ENCODE measurements at places on chromosomes 16 and 17.

GRCh38 chr16:74813109-74813641 lies 38.6 kb upstream of the FA2H start:
- no peak for DNase-seq
- peaks cover 9% of the 10 kb centered on the region for H3K4me1 ChIP-seq
- no peak overlapping the region for H3K4me3 ChIP-seq

- no peaks in the 10 kb centered on the region for H3K27me3 ChIP-seq
- no peak for DNase-seq
- peaks cover 26% of the 10 kb centered on the region for H3K4me1 ChIP-seq
- peaks cover 25% of the 10 kb centered on the region for H3K36me3 ChIP-seq
Measured at GRCh38 chr17:78868391-78868790, 27.8 kb upstream of the USP36 start.

DNA sequence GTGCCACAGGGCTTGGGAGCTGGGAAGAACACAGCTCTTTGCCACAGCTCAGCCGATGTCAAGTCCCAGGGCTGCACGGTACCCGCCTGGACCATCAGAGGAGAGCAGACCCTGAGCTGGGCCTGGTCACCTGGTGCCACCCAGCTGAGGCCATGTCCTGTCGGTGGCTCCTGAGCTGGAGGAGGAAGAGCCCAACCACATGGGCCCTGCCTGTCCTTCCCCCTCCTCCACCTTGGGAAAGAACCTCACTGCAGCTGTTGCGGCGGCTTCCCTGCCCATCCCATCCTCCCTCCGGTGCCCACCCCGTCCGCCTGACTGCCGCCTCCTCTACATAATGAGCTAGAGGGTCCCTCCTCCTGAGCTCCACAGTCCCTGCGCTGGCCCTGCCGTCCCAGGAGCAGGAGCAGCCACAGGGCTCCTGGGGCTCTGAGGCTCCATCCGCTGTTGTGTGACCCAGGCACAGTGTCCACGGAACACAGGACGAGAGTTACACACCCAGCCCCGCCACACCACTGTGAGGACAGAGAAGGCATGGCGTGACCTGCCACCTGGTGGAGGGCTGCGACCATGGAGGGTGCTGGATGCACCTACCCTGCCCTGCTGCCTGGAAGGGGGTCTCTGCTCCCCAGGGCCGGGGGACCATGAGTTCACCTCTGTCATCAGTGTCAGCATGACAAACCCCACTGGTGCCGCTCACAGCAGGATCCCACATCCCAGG lies 21.4 kb upstream of the CHMP6 start:
- peaks cover 20% of the 10 kb centered on the region for H3K4me1 ChIP-seq
- no peaks in the 10 kb centered on the region for H3K27me3 ChIP-seq
- H3K36me3 ChIP-seq = no peaks in the 10 kb centered on the region
- DNase-seq = no peak
- H3K4me3 ChIP-seq = no peak overlapping the region

- peaks cover 56% of the 10 kb centered on the region for H3K4me1 ChIP-seq
- H3K27me3 ChIP-seq = no peaks in the 10 kb centered on the region
- no peak for DNase-seq
- peak overlapping the region; percentile 49 for H3K4me3 ChIP-seq
- no peaks in the 10 kb centered on the region for H3K36me3 ChIP-seq
- H3K27ac ChIP-seq = peak overlapping the region; percentile 81
Measured at GRCh38 chr17:7437950-7438614, 1.2 kb upstream of the FGF11 start.

DNA sequence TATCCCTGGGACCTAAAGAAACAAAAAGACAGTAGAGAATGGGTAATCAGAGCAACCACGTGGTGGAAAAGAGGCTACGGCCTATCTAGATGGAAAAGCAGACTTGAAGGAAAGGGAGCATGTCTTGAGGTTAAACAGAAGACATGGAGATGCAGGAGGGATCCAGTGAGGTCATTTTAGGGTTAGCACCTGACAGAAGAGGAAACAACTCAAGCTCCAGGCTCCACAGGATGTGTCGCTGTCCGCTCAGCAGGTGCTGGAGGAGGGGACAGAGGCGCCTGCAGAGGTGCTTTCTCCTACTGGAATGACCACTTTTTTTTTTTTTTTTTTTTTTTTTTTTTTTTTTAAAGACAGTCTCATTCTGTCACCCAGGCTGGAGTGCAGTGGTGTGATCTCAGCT lies 47.5 kb upstream of the CLEC3A start:
- no peaks in the 10 kb centered on the region for H3K4me1 ChIP-seq
- H3K27ac ChIP-seq = no peak overlapping the region
- no peaks in the 10 kb centered on the region for H3K36me3 ChIP-seq

GRCh38 chr16:65919145-65919985 lies 447.1 kb upstream of the CDH5 start:
- H3K4me1 ChIP-seq = no peaks in the 10 kb centered on the region
- H3K36me3 ChIP-seq = no peaks in the 10 kb centered on the region
- no peak overlapping the region for H3K27ac ChIP-seq
- no peak overlapping the region for H3K4me3 ChIP-seq
- DNase-seq = peak; percentile 47
- H3K27me3 ChIP-seq = no peaks in the 10 kb centered on the region

DNA sequence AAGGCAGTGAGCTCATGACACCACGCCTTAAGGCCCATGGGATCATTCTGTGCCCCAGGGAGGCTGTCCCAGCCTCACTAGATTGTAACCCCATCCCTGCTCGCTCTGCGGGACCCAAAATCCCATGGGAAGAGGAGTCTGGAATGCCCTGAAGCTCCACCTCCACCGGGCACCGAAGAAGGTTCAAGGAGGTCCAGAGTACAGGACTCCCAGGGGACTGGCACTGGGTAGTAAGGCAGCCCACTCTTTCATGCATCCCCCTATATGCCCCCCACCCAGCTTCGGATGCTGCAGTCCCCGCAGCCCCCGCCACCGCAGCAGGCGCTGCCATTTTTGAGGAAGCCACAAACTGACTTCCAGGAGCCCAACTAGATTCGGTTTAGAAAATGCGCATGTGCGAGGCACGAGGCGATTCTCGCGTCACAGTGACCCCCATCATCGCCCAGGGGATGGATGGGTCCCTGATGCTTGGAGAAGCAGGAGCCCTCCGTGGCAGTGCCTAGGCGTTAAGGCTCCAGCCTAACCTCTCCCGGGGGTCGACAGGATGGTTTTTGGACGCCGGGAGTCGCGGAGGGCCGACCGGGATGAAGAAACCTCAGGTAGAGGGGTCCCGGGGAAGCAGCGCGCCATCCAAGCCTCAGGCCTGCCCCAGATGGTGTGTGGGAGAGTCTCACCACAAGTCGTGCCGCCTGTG lies 1681.0 kb downstream of the TP53TG3F start:
- H3K4me3 ChIP-seq = no peak overlapping the region
- no peak for DNase-seq
- H3K4me1 ChIP-seq = no peaks in the 10 kb centered on the region
- no peak overlapping the region for H3K27ac ChIP-seq
- H3K27me3 ChIP-seq = no peaks in the 10 kb centered on the region
- H3K36me3 ChIP-seq = no peaks in the 10 kb centered on the region

DNA sequence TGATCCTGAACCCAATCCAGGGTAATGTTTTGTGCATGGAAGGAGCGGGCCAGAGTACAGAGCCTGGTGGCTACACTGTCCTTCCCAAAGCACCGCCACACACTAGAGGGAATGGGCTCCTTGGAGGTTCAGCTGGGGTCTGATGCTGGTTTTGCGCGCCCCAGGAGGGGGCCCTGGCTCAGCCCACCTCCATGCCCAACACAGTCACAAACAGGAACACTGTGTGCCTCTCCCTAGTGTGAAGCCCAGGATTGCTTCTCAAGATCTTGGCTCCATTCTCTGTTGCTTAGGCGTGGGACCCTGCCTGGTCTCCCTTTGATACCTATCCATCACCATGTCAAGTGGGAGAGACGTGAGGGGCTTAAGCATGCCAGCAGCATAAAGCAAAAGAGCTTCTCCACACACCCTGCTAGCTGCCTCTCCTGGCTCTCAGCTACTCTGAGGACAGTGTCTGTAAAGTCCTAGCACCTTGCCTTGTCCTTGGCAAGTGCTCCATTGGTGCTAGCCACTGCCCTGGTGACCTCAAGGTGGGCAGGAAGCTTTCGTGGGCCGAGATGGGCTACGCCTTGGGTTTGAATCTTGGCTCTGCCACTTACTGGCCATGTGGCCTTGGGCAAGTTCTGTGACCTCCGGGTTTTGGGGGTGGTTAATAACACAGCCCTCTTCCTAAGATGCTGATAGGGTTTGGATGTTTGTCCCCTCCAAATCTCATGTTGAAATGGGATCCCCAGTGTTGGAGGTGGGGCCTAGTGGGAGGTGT lies 122.2 kb downstream of the C16orf78 start:
- no peaks in the 10 kb centered on the region for H3K36me3 ChIP-seq
- no peak overlapping the region for H3K27ac ChIP-seq
- H3K4me3 ChIP-seq = no peak overlapping the region
- DNase-seq = no peak
- H3K27me3 ChIP-seq = no peaks in the 10 kb centered on the region

- no peaks in the 10 kb centered on the region for H3K27me3 ChIP-seq
- H3K36me3 ChIP-seq = no peaks in the 10 kb centered on the region
- no peak for DNase-seq
Measured at GRCh38 chr16:64196444-64196843, 925.4 kb downstream of the CDH11 start.

All from vagina (tissue), 2 donors.